Astrocyte of the cerebellum (primary cell): ENCODE measurements at places on chromosomes 6 and 20.

- DNase-seq, result no peak
These were observed 576 bp downstream of the MAPK13 start for GRCh38 chr6:36130667-36131510.

DNA sequence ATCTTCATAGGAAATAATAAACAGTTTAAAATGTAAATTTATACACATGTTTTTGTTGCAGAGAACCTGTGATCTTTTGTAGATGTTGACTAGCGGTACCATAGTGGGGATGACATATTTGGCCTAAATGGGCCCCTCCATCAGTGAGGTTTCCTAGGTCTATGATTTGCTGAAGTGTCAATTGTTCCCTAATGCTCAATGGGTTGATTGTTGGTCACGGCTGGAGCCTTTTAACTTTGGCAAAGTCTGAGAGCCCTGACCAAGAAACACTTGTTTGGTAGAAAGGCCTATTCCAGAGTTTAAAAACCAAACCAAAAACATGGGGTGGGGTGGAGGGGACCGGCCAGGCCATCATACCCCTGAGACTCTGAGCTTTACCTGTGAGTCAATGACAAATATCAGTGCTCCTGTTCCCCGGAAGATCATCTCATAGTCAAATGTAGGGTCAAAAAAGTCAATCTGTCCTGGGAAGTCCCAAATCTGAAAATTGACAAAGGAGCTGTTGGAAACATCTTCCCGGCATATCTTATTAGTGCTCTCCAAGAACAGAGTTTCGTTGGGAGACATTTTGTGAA is 25.1 kb downstream of the RRAGD start:
- DNase-seq, result no peak

- no peak for DNase-seq
These were observed at the start of gene SERPINB6 for GRCh38 chr6:2971420-2972218. TSS of gene SERPINB6 (minus strand) at chr6:2971567. CDS start at chr6:2959332, 12,235 bp downstream.

DNA sequence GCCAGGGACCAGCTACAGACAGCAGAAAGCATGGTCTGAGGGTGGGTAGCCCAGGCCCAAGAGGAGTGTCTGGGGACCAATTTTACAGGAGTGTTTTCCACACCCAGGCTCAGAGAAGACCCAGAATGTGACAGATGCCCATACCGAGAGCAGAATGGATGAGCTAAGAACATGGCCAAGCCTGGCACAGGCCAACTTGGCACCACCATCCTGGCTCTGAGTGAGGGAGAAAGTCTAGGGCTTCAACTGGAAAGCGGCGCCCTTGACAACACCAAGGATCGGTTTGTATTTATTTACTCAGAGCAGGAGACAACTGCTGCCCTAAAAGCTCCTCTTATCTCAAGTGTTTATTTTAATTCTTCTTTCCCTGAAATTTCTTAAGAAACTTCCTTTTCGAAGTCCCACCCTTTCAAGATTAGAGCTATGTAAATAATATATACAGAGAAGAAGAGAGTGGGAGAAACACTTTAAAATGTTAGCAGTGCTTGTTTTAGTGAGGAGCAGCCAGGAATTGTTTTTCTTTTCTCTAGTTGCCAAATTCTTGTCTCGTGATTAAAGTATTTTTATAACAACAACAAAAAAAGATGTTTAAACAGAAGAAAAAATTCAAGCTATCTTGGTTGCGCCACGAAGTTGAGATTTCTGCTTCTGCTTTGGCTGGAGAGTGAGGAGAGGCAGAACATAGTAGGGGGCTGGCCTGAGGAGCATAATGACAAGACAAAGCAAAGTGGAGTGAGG is 16.2 kb downstream of the TNXB start:
- no peak for DNase-seq

DNA sequence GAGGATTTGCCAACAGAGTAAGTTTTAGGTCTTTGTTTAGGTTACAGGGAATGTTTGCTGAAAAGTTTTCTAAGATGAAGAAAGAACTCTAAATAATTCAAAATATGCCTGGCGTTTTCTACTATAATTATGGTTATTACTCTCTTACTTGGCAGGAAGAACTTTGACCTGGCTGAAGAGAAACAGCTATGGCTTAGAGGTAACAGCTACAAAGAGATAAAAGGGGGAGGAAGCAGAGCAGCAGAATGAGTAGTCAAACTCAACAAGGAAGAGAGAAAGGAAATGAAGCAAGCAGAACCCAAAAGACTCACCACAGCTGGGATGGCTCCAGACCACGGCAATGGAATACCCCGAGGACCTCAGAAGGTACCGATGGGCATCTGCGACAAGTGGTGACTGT is 95.6 kb downstream of the KIF16B start:
- DNase-seq, result no peak

GRCh38 chr6:29507319-29507718 is 19.6 kb upstream of the MAS1L start:
- DNase-seq, result no peak

GRCh38 chr6:56932910-56933477 is 21.9 kb upstream of the BEND6 start:
- DNase-seq, result no peak

GRCh38 chr6:134678436-134678889 is 271.4 kb downstream of the ALDH8A1 start:
- DNase-seq, result peak; percentile 91

- DNase-seq, result no peak
These were observed 24.1 kb upstream of the GTF3C6 start for GRCh38 chr6:110934381-110934898.

GRCh38 chr6:128139519-128139918 is 238.7 kb upstream of the THEMIS start:
- DNase-seq, result peak; percentile 15

DNA sequence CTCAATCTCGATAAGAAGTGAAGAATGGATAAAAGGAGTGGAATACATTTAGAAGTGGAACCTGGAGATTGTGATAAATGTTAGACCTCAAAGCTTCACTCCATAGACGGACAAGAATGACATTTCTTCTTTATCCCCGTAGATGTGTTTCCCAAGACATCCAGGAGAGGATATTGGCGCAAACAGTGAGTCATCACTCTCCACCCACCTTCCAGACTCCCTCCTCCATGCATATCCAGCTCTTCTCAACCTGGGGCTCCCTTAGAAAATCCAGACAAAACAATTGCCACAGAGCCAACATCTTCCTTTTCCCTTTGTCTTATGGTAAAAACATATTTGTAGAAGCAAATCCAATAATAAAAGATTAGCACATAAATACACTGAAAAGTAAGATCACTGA is 586.1 kb downstream of the PTPRT start:
- DNase-seq, result no peak

DNA sequence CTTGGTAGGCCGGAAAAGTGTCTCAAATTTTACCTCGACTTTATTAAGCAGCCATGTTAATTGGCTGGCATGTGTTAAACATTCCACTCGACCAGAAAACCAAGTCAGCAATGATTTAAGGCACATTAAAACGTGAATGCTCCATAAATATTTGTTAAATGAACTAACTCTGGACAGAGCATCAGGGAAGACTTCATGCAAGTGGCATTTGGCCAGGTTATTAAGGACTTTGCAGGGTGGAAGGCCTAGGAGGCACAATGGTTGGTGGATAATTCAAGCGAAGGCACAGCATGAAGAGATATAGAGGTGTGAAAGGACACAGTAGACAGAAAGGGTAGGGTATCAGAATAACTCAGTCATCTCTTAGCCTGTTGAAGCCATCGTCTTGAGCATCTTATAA is 23.0 kb downstream of the ELOVL5 start:
- DNase-seq, result no peak

DNA sequence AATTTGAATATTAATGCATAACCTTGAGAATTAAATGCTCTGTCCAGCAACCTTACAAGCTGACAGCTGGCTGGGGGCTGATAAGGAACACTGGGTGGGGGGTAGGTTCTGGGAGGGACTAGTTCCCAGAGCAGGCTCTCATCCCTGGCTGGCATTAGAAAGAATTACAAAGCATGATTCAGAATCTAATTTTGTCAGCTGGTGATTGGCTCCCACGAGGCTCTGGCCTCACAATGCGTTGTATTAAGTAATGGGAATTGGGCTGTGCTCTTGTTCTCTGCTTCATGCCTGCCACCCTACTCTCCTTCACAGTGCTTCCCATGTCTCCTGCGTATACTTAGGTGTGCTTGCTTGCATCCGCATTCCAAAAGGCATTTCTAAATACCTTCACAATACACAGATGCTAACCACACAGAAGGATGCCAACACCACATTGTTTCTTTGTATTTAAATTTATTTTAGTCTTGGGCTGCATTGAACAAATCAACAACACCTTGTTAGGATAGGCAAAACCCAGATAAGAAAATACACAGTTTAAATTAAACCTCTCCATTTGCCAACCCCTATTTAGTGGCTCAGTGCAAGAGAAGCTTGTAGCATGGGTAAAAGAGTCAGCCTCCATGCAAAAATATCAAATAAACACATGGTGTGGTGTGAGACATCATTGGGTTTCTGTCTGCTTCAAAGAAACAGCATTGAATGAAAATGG is 434.5 kb upstream of the JAG1 start:
- no peak for DNase-seq

GRCh38 chr6:115203381-115203780 is 857.3 kb downstream of the FRK start:
- no peak for DNase-seq

GRCh38 chr6:89353702-89354392 is 1.3 kb upstream of the UBE2J1 start:
- DNase-seq, result no peak

DNA sequence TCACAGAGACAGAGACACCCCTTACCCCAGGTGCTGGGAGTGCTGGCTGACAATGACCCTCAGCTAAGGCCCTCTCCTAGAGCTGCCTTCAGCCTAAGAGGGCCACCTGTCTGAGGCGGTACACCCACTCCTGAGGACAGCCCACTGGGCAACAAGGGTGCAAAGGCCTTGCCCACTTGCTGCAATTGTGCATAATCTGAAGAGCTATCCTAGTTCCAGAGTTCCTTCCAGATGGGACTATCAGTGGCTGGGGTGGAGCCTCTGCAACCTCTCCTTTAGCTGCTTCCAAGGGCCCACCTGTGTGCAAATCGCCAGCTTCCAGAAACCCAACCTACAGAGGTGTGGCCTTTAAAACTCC is 87.5 kb downstream of the PREX1 start:
- DNase-seq, result no peak

- DNase-seq, result no peak
These were observed 140.8 kb downstream of the VEGFA start for GRCh38 chr6:43910638-43911353.

- DNase-seq, result no peak
These were observed 51.0 kb downstream of the TXNDC5 start for GRCh38 chr6:7859591-7859990.

DNA sequence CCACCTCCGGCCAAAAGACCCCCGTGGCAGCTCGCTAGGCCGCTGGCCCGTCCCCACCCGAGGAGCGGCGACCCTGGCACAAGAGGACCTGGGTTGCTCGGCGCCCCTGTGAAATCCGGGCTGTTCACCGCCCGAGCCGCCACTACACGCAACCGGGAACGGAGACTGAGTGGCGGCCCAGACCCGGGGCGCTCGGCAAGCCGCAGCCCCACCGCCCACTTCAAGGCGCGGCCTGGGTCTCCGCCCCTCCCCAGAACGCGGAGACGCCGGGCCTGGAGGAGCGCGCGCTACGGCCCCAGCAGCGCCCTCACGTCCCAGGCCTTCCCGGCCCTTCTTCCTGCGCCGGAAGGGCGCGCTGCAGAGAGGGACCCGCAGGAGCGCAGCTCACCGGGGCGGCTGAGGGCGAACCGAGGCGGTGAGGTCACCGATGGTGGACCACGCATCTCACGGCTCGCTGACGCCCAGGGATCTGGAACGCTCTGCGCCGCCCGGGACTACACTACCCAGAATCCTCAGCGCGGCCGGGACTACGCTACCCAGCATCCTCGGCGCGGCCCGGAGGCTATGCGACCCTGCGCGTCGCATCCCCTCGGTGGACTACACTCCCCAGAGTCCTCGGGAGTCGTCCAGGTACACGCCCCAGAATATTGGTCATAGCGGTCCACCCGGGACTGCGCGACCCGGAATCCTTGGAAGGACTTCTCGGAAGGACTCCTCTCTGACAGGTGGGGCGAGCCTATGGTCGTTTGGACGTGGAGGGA is at the start of gene ZNF337:
TSS of gene ZNF337 (minus strand) at position 483 of the 761 bp plus-strand sequence. CDS start 10,436 bp downstream, outside the sequence.
- peak; percentile 84 for DNase-seq

DNA sequence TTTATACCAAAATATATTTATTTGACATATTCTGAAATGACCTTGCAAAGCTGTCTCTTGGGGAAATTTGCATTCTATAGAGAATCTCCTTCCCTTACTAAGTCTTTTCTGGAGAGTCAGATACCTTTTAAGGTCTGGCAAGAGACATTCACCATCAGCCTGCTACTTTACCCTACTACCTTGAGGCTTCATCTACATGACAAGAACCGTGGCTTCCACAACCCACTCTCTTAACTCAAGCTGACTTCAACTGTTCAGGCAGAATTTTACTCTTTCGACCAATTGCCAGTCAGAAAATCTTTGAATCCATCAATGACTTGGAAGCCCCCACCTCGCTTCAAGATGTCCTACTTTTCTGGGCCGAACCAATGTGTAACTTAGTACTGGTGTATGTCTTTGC is 314.2 kb downstream of the LAMA2 start:
- no peak for DNase-seq

GRCh38 chr6:155762649-155763048 is 307.0 kb upstream of the NOX3 start:
- DNase-seq, result no peak

- DNase-seq, result no peak
These were observed 248.1 kb upstream of the FOXQ1 start for GRCh38 chr6:1063671-1064355.

GRCh38 chr20:61935926-61936700 is 129.6 kb downstream of the TAF4 start:
- DNase-seq, result no peak

- no peak for DNase-seq
These were observed 8.6 kb downstream of the OR10C1 start for GRCh38 chr6:29447670-29448069.

GRCh38 chr6:166058064-166058739 is 109.4 kb downstream of the TBXT start:
- DNase-seq, result no peak

DNA sequence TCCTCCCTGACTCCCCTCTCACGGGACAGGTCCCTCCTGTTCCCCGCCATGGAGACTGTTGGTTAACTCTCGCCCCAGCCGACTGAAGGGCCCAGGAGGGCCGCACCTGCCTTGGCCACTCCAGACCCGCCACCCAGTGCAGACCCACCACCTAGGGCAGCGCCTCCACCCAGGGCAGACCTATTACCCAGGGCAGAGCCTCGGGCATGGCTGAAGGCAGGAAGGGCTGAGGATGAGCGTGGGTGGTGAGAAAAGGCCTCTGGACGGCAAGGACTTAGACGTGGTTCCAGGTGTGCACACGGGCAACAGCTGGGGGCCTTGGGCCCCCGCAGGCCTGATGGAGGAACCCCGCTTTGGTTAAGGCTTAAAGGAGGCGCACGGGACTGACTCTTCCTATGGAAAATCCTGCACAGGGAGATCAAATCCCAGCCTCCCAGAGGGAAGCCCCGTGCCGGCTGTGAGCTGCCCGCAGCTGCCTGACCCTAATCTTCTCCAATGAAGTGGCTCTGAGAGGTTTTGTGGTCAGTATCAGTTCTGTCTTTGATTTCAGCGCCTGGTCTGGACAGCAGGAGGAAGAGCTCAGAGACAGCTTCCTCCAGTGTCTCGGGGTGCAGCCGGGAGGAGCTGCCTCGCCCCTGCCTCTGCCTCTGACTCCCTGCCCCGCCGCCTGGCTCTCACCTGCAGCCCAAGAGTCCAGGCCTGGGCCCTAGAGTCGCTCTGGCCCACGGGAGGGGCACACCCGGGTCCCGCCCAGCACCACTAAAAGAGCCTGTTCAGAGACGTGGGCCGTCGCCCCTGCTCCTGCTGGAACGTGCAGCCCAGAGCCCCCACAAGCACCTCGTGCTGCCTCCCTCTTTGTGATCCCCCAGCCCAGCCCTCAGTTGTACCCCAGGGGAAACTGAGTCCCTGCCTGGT is 12.1 kb upstream of the CHRNA4 start:
- no peak for DNase-seq

GRCh38 chr6:41226752-41227151 is 1.4 kb upstream of the TREML4 start:
- no peak for DNase-seq
